ENCODE measurements at places on chromosomes 2 and 18. TPM values are rescaled to one million over a fixed set of nuclear protein-coding genes. Genes with fewer than 3 reads are reported as not detected.

The AP1S3 gene
- 0.87 TPM for polyA plus RNA-seq

The CXCR1 gene
- polyA plus RNA-seq, result not detected

The C1GALT1C1L gene
- not detected for polyA plus RNA-seq

The ECEL1 gene
- polyA plus RNA-seq, result 0.70 TPM

The CABLES1 gene
- 4.1 TPM for polyA plus RNA-seq

The IL1A gene
- polyA plus RNA-seq, result not detected

The ALPI gene
- polyA plus RNA-seq, result not detected

The FRZB gene
- polyA plus RNA-seq, result 23.9 TPM

The TEX44 gene
- not detected for polyA plus RNA-seq

The CRYGB gene
- polyA plus RNA-seq, result not detected

The DCDC2C gene
- not detected for polyA plus RNA-seq
